ENCODE measurements at places on chromosomes 2 and 18. TPM values are rescaled to one million over a fixed set of nuclear protein-coding genes. Genes with fewer than 3 reads are reported as not detected.

ALPG gene
- not detected for total RNA-seq

- peak; percentile 92 for DNase-seq
These were observed 108.7 kb downstream of the C18orf54 start for GRCh38 chr18:54466248-54467005.

- no peak for DNase-seq
These were observed 29.9 kb downstream of the PTPN18 start for GRCh38 chr2:130385709-130386108.

- DNase-seq: no peak
These were observed 168.6 kb downstream of the PRKCE start for GRCh38 chr2:45820048-45820447.

UPP2 gene
- not detected for total RNA-seq
